ENCODE measurements at places on chromosomes 5 and 9. TPM values are rescaled to one million over a fixed set of nuclear protein-coding genes. Genes with fewer than 3 reads are reported as not detected.

CNTRL gene
- 11.8 TPM for total RNA-seq

ZNF883 gene
- total RNA-seq, result 0.65 TPM

SPATA6L gene
- total RNA-seq, result 3.1 TPM

MZB1 gene
- 0.19 TPM for total RNA-seq

GLT6D1 gene
- not detected for total RNA-seq

STXBP1 gene
- 35.3 TPM for total RNA-seq

FAM221B gene
- total RNA-seq, result not detected

F2R gene
- 331 TPM for total RNA-seq

MAMDC2 gene
- 8.5 TPM for total RNA-seq
